Activated CD4-positive, alpha-beta memory T cell treated with anti-CD3 and anti-CD28 coated beads for 36 hours (primary cell): ENCODE measurements at places on chromosomes 4 and X. TPM values are rescaled to one million over a fixed set of nuclear protein-coding genes. Genes with fewer than 3 reads are reported as not detected.

The HAND2 gene
- total RNA-seq = not detected

The HSFX2 gene
- total RNA-seq = not detected

The GPR82 gene
- 0.07 TPM for total RNA-seq

The GBA3 gene
- total RNA-seq = not detected

The KLHL4 gene
- total RNA-seq = not detected

The SMIM10 gene
- 0.19 TPM for total RNA-seq

DNA sequence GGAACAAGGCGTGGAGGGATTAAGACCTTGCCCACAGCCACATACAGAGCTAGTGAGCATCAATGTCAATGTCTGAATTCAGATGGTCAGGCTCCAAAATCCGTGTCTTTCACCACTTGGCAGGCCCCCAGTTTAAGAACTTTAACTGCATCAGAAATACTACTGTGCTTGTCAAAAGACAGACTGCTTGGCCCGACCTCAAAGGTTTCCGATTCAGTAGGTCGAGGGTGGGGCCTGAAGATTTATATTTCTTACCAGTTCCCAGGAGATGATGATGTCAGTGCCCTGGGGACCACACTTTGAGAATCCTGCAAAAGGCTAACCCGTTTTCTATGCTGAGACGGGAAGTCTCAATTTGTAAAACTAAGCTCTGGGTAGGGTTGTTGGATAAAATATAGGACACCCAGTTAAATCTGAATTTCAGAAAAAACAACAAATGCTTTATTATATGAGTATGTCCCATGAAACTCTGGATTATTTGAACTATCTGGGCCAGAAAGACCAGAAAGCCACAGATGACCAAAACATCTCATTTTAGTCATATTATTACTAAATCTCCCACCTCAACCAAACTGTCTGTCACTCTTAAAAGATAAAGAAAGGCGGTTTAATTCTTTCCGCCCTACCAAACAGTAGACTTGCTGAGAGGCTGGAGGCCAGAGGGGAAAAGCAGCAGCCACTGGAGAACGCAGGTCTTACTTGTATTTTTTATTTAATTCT lies 42.7 kb downstream of the GATB start:
- no peaks in the 10 kb centered on the region for H3K27me3 ChIP-seq
- H3K4me1 ChIP-seq = no peaks in the 10 kb centered on the region
- H3K27ac ChIP-seq = no peak overlapping the region
- H3K4me3 ChIP-seq = no peak overlapping the region

- no peaks in the 10 kb centered on the region for H3K36me3 ChIP-seq
- no peak overlapping the region for H3K27ac ChIP-seq
- no peak overlapping the region for H3K4me3 ChIP-seq
- H3K27me3 ChIP-seq = no peaks in the 10 kb centered on the region
These were observed 581.4 kb upstream of the AADAT start for GRCh38 chr4:170671171-170671570.

GRCh38 chr4:40984051-40984450 lies 230.3 kb downstream of the APBB2 start:
- DNase-seq = no peak
- no peaks in the 10 kb centered on the region for H3K27me3 ChIP-seq
- H3K27ac ChIP-seq = no peak overlapping the region

GRCh38 chrX:48468247-48468671 lies 1.8 kb downstream of the SLC38A5 start:
- no peaks in the 10 kb centered on the region for H3K27me3 ChIP-seq
- peak; percentile 57 for DNase-seq
- H3K4me1 ChIP-seq = peaks cover 36% of the 10 kb centered on the region

DNA sequence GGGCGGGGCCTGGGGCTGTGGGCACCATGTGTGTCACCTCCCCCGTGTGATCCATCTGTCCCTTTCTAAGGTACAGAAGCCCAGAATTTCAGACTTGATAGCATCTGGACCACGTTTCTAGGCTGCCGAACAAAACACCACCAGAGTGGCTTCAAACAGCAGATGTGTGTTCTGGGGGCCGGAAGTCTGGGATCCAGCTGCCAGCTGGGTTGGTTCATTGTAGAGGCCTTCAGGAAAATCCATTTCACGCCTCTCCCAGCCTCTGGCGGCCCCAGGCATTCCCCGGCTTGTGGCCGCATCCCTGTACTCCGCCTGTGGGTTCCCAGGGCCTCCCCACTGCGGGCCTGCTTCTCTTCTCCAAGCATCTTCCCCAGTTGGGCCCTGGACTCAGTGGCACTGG lies 39.6 kb upstream of the GPR78 start:
- H3K36me3 ChIP-seq = no peaks in the 10 kb centered on the region
- H3K27ac ChIP-seq = no peak overlapping the region
- H3K4me1 ChIP-seq = peaks cover 9% of the 10 kb centered on the region
- H3K27me3 ChIP-seq = no peaks in the 10 kb centered on the region

GRCh38 chrX:51747671-51748070 lies 4.4 kb downstream of the GSPT2 start:
- no peak for DNase-seq
- no peak overlapping the region for H3K27ac ChIP-seq
- peaks cover 26% of the 10 kb centered on the region for H3K36me3 ChIP-seq
- H3K27me3 ChIP-seq = no peaks in the 10 kb centered on the region
- H3K4me1 ChIP-seq = peaks cover 17% of the 10 kb centered on the region

DNA sequence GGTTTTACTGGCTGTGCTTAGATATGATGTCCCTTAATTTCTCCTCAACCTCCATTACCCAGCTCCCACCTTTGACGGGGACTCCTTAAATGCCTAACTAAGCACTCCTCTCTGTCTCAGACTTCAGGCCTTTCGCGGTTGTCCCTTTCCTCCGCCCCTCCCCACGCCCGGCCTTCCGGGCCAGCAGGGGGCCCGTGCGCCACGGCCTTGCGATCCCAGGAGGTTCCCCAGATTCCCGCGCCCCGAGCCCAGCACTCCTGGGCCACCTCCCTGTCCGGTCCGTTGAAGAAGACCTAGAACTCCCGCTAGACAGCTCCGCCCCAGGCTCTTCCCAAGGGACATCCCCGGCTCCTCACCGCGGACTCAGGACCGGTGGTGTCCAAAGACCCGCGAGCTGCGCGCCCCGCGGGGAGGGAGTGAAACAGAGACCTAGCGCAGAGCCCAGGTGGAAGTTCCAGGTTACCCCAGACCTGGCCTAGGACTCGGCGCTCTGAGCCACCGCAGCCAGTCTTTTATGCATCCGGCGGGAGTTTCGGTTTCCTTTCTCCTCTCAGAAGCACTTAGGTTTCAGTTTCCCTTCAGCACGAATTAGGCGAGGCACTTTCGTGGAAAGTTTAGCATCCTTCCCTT lies at the start of gene DDX60:
Gene DDX60, minus strand, starts transcription at position 487 of the 630 bp plus-strand sequence. CDS start 7,493 bp downstream, outside the sequence.
- H3K27me3 ChIP-seq = no peaks in the 10 kb centered on the region
- H3K27ac ChIP-seq = peak within 1 kb of the TSS; percentile 88
- peak; percentile 89 for DNase-seq
- peaks cover 32% of the 10 kb centered on the region for H3K4me1 ChIP-seq
- H3K36me3 ChIP-seq = peaks cover 1% of the 10 kb centered on the region
